ENCODE measurements at places on chromosomes 4 and X. TPM values are rescaled to one million over a fixed set of nuclear protein-coding genes. Genes with fewer than 3 reads are reported as not detected.
A peak's percentile ranks its signal among the peaks of the same experiment; 100 is the strongest.

The NAP1L3 gene
- not detected for total RNA-seq

The DRD5 gene
- not detected for total RNA-seq

The CLCN4 gene
- 3.1 TPM for total RNA-seq

The NOA1 gene
- total RNA-seq, result 24.1 TPM

The UCP1 gene
- total RNA-seq, result not detected

The CSAG3 gene
- 41.6 TPM for total RNA-seq

The GPR82 gene
- not detected for total RNA-seq

The NMU gene
- total RNA-seq, result 22.6 TPM

The CCNA2 gene
- total RNA-seq, result 61.9 TPM

GRCh38 chrX:119708936-119709335 is 16.0 kb upstream of the SEPTIN6 start:
- no peaks in the 10 kb centered on the region for H3K27me3 ChIP-seq
- no peak for DNase-seq
- no peak overlapping the region for H3K4me3 ChIP-seq
- H3K36me3 ChIP-seq, result no peaks in the 10 kb centered on the region
- H3K27ac ChIP-seq, result no peak overlapping the region
- H3K4me1 ChIP-seq, result no peaks in the 10 kb centered on the region

- no peak for DNase-seq
- H3K4me3 ChIP-seq, result no peak overlapping the region
These were observed 679.2 kb upstream of the FRG1 start for GRCh38 chr4:189261475-189261874.

- no peak for DNase-seq
- H3K4me3 ChIP-seq, result no peak overlapping the region
- H3K36me3 ChIP-seq, result no peaks in the 10 kb centered on the region
- no peaks in the 10 kb centered on the region for H3K27me3 ChIP-seq
- H3K4me1 ChIP-seq, result peaks cover 16% of the 10 kb centered on the region
These were observed 184.1 kb upstream of the FRMPD4 start for GRCh38 chrX:11954176-11954575.

DNA sequence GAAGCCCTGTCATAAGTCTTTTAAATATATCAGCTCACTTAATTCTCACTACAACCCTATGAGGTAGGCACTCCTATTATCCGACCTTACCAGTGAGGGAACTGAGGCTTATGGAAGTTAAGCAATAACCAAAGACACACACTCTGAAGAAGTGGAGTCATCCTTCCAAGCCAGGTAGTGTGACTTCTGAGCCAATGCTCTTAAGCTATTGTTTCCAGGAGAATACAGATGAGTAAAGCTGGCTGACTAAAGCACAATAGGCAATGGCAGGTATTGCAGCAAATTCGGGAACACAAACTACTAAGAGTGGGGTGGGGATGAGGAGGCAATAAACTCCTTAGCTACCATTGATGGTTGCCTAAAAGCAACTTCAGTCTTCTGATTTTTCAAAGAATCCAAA is 81.8 kb upstream of the KIT start:
- no peaks in the 10 kb centered on the region for H3K36me3 ChIP-seq
- H3K4me3 ChIP-seq, result no peak overlapping the region
- H3K4me1 ChIP-seq, result no peaks in the 10 kb centered on the region
- H3K27me3 ChIP-seq, result no peaks in the 10 kb centered on the region
- H3K27ac ChIP-seq, result no peak overlapping the region

DNA sequence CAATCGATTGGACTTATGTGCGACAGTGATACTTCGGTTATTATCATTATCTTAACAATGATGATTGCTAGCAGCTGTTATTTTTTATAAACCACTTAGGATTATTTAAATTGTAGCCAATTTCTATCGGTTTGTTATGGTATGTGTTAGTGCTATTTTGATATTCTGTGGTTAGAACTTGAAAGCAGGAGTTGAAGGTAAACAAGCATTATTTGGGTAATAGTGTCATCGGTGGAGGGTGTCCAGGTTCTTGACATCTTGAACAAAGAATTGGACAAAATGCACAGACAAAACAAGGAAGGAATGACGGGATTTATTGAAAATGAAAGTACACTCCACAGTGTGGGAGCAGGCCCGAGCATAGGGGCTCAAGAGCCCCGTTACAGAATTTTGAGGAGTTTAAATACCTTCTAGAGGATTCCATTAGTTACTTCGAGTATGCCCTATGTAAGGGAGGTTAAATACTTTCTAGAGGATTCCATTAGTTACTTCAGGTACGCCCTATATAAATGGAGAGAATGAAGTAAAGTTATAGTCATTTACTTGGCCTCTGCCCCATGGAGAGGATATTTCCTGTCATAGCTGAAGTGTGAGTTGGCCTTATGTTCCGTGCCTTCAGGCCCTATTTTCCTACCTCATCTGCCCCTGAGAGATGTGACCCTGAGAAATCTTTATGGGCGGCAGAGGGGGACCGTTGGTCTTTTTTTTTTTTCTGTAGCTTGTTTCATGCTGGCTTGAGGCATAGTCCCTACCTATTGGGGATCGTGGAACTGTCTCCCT is 13.1 kb downstream of the MOB1B start:
- no peaks in the 10 kb centered on the region for H3K4me1 ChIP-seq
- no peak for DNase-seq
- no peak overlapping the region for H3K27ac ChIP-seq
- no peaks in the 10 kb centered on the region for H3K36me3 ChIP-seq

GRCh38 chr4:41158274-41158673 is 56.1 kb downstream of the APBB2 start:
- DNase-seq, result no peak
- H3K4me1 ChIP-seq, result peaks cover 27% of the 10 kb centered on the region
- no peak overlapping the region for H3K27ac ChIP-seq
- H3K4me3 ChIP-seq, result no peak overlapping the region
- no peaks in the 10 kb centered on the region for H3K27me3 ChIP-seq

DNA sequence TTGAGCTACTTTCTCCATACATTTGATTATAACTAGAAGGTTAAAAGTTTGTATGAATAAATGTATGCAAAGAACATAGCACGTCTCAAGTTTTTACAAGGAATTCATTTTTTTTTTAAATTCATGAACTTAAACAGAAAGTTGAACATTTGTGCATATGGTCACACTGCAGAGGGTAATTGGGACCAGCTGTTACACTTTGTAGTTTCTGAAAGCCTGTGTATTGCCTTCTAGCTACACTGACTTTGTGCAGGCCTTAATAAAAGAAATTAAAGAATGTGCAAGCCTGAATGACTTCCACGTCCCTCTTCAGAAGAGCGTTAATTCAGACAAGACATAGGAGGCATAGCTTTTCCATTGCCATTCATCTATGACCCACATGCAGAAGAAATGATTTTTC is 153.1 kb upstream of the PCDH18 start:
- no peak overlapping the region for H3K4me3 ChIP-seq
- H3K27ac ChIP-seq, result no peak overlapping the region
- H3K27me3 ChIP-seq, result no peaks in the 10 kb centered on the region
- no peaks in the 10 kb centered on the region for H3K4me1 ChIP-seq
- no peaks in the 10 kb centered on the region for H3K36me3 ChIP-seq

DNA sequence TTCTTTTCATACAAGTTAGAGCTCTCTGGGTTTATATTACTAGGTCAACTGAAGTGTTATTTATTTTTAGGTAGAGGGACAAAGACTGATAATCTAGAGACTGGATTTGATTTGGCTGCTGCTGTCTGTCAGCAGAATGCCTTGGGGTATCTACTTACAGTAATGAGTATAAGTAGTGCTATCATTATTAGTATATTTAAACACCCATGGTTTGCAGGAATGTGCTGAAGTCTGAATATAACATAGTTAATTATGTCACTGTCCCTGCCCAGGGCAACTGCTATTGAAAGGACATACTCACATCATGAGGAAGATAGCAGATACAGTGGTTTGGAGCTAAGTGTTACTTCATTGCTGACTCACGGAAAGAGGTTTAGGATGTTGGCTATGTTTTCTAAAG is 76.2 kb downstream of the PRRG1 start:
- no peaks in the 10 kb centered on the region for H3K4me1 ChIP-seq
- no peaks in the 10 kb centered on the region for H3K36me3 ChIP-seq
- no peaks in the 10 kb centered on the region for H3K27me3 ChIP-seq
- DNase-seq, result no peak

DNA sequence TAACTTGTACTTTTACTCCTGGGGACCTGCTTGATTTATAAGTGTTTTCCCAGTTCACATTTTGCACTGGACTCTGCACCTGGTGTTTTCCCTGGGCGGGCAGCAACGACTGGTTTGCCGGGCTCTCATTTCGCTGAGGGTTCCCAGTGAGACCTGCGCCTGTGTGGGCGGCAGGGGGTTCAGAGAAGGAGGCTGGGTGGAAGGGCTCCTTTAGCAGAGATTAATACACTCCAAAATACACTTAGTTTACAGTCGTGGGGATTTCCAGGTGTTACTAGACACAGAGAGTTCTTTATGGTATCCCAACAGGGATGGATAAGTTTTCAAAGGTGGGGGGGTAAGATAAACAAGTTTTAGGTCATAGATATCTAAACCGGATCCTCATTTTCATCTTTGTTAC is 53.0 kb upstream of the SHISA3 start:
- no peak overlapping the region for H3K4me3 ChIP-seq
- H3K4me1 ChIP-seq, result no peaks in the 10 kb centered on the region
- no peak overlapping the region for H3K27ac ChIP-seq
- H3K27me3 ChIP-seq, result peaks cover 72% of the 10 kb centered on the region

DNA sequence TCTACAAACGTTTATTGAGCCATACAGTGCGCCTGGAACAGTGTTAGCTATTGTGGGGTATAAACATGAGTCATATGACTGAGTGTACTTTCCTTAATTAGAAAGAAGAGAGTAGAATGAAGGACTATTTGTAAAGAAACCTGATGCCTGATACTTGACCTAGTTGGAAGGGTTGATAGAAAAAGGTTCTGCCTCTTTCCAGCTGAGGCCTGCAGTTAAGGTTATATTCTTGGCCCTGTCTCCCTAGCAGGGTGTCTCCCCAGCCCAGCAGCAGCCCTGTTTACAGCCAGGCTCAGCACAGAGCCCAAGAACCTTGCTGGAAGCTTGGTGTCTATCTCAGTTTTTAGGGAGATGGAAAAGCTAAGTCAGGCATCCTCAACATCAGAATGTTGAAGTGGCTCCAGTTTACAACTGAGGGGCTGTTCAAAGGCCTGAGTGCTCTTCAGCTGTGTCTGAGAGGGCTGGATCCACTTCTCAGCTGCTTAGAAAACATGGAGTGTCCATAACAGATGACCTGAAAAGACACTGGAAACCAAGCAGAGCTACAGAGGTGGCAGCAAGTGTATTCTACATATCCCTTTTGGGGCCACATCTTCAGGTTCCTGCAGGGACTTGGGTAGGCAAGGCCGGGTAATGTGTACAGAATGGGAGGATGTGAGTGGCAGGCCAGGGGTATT is 21.6 kb downstream of the NYX start:
- no peaks in the 10 kb centered on the region for H3K27me3 ChIP-seq
- no peak overlapping the region for H3K4me3 ChIP-seq
- H3K4me1 ChIP-seq, result peaks cover 7% of the 10 kb centered on the region

DNA sequence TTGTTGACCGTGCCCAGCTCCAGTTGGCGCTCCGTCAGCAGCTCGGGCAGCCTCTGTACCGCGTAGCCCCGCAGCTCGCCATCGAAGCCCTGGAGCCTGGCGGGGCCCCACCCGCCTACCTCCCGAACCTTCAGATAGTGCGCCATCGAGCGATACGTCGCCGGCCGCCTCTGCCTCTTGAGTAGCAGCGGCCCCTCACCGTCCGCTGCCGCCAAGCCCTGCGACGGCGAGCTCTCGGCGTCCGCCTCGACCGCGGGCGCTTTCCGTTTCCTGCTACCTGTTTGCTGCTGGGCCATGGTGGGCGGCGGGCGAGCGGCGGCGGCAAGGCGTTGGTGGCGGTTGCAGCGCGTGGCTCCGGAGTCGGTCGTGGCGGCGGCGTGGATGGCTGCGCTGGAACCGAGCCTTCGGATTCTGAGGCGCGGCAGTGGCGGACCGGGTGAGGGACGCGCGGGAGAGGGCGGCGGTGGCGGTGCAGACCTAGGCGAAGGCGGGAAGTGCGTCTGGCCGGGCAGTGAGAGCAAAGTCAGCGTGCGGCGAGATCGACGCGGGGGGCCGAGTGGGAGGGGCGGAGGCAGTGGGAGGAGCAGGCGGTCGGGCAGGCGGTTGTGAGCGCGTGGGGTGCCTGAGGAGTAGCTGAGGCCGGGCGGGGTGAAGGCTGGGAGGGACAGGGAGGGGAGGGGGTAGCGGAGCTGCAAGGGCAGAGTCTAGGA is at the start of gene DCAF12L1:
Gene DCAF12L1, minus strand, starts transcription at position 502 of the 710 bp plus-strand sequence. Its CDS starts 206 bp downstream, at position 296.
- no peaks in the 10 kb centered on the region for H3K4me1 ChIP-seq
- no peak within 1 kb of the TSS for H3K4me3 ChIP-seq
- H3K27ac ChIP-seq, result no peak within 1 kb of the TSS
- DNase-seq, result no peak
- no peaks in the 10 kb centered on the region for H3K36me3 ChIP-seq

DNA sequence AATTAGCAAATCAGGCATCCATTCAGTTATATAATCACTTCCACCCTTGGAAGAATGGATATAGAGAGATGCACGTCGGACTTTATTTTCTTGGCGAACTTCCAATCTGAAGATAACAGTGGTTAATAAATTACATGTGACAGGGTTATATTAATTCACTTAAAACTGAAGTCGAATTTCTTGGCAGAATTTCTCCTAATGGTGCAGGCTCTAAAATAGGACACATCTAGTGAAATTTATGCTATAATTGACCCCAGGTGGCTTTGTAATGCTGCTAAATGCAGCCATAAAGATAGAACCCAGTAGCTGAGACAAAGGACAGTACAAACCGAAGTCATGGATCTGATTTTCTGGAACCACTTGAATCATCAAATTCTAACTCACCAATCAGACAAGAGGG is 20.8 kb upstream of the SLC10A4 start:
- H3K27ac ChIP-seq, result no peak overlapping the region
- H3K4me1 ChIP-seq, result no peaks in the 10 kb centered on the region
- DNase-seq, result no peak
- no peaks in the 10 kb centered on the region for H3K27me3 ChIP-seq
- no peak overlapping the region for H3K4me3 ChIP-seq
- H3K36me3 ChIP-seq, result no peaks in the 10 kb centered on the region

DNA sequence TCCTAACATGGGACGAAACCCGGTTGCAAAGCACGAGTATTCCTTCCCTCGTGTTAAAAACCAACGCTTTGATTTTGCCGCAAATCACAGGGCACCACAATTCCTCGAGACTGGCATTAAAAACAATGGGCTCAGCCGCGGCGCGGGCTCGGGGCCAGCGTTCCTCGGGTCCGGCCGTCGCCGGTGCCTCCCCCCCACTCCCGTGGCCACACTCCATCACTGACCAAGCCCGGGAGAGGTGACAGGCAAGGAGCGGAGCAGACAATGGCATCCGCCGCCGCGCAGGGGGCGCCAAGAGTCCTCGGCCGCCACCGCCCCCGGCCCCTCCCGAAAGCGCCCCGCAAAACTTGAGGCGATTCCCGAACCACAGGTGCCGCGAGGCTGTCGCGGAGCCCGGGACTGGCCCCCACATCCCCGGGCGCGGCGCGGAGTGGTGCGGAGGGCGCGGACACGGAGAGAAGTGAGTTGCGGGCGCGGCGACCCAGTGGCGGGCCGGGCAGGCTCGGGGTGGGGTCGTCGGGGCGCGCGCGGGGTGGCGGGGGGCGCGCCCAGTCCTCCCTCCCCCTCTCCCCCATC is 445 bp downstream of the AP1S2 start:
- H3K4me3 ChIP-seq, result peak overlapping the region; percentile 74
- peak; percentile 36 for DNase-seq
- H3K36me3 ChIP-seq, result no peaks in the 10 kb centered on the region
- peaks cover 7% of the 10 kb centered on the region for H3K4me1 ChIP-seq
- no peak overlapping the region for H3K27ac ChIP-seq
